ENCODE measurements at places on chromosomes 11 and 22.
A peak's percentile ranks its signal among the peaks of the same experiment; 100 is the strongest.

GRCh38 chr22:20590477-20591294 is 83.3 kb downstream of the MED15 start:
- DNase-seq: no peak

GRCh38 chr11:68027667-68028066 is 2.8 kb upstream of the NDUFS8 start:
- no peak for DNase-seq

DNA sequence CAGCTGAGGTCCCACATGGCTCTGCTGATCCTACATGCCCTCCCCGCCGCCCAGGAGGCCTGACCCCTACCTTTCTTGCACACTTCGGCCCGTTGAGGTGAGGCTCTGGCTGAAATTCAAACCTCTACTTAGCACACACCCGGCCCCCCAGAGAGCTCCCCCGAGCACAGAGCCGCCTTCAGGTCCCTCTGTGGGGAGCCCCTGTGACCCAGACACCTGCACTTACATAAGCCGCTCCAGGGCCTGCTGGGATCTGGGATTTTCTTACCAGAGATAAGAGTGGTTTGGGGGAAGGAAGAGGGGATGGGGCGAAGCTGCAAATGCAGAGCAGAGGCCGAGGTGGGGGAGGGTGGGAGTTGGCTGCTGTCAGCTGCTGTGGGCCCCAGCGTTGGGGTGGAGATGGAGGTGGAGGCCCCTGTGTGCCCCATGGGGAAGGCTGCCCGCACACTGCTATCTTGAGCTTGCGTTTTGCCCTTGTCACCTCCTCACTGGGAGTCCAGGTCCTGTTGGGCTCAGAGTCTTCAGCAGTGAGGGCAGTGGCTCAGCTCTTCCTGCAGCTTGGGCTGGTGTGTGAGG is 30.6 kb downstream of the CAPN1 start:
- no peak for DNase-seq

DNA sequence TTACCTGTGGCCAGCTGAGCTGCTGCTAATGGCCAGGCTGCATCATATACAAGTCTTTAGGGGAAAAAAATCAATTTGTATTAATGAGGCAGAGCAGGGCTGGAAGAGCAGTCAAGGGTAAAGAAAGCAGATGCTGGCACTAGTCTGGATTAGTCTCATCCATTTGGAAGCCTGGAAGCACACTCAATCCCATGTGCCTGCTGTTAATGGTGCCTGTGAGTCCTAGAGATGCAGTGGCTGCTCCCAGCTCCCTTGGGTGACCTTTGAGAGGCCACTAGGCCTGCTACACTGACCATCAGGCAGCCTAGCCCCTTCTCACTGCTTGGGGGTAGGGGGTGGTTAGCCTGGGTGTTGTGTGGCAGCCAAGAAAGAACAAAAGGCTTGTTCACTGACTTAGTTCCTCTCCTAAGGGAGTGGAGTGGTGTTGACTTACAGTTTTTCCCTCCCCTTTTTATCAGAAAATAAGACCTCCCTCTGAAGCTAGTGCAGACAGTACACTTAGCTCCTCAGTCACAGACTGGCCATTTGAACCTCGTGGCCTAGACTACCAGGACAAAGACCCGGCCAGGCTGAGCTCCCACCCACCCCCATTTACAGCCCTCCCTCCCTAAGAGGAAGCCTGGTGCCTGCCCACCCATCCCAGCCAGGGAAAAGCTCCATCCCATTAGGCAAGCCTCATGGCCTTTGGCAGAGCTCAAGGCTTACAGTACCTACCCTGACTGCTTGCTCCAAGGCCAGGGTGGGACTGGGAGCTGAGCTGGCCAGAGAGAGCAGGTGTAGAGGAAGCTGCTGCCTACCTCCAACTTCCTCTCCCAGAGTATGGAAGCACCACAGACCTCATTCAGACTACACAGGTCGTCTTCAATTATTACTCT is 7.8 kb downstream of the PIK3IP1 start:
- DNase-seq: no peak

DNA sequence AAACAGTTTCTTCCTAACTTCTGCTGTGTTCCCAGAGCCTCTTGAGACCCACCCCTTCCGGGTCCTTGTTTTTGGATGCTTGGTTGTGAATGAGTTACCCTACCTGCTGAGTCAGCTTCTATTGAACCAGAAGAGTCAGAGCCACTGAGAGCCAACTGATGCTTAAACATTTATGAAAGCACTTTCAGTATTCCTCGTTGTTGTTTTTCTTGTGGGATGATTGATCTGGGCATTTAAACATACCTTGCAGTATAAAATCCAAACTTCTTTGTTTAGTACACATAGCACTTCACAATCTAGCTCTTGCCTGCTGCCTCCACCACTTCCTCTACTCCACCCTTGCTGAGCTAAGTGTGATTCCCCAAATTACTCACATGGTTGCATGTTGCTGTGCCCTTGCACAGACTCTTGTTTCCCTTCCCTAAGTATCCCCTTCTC is 5.5 kb downstream of the PRSS23 start:
- DNase-seq: no peak

- no peak for DNase-seq
Measured at GRCh38 chr11:69078930-69079605, 30.3 kb downstream of the TPCN2 start.

DNA sequence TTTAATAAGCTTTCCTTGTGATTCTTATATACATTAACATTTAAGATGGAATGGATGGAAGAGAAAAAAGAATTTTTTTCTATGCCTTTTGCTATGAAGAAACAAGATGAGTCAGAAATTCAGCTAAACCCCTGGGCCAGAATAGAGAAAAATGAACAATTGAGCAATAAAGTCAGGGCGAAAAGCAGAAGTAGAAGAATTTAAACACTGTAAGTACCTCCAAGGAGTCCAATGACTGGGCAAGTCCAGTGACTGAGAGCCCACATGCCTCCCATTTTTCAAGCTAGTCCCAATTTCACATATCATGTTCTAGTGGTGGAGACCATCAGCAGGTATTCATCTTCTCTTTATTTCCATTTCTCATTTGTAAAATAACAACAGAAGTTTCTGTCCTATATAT is 18.6 kb upstream of the APLP2 start:
- DNase-seq: no peak

GRCh38 chr11:66218846-66219620 is 49.4 kb upstream of the RAB1B start:
- no peak for DNase-seq

DNA sequence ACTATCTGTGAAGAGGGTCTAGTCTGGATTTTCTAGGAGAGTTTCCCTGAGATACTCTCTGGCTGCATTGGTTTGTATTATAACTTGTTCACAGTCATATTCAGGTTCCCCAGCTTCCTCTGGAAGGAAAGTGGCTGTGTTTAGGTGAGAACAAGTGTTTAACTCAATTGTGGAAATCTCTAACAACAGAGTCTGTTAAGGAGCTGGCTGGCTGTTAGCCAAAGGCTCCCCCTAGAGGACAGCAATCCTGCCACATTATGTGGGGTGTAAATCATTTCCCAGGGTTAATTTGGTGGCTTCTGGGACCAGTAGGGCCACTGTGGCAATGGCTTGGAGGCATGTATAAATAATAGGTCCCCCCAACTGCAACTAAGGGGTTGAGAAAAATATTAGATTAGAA is 18.4 kb downstream of the MS4A6E start:
- DNase-seq: no peak

GRCh38 chr22:19554834-19555404 is 30.7 kb upstream of the CLDN5 start:
- DNase-seq: peak; percentile 44
